ENCODE measurements at places on chromosomes 13 and 19.

GRCh38 chr13:97574926-97575325, 141.0 kb downstream of the RAP2A start:
- no peak for DNase-seq

GRCh38 chr13:48679941-48680680, 26.4 kb downstream of the CYSLTR2 start:
- DNase-seq, result no peak

- DNase-seq, result no peak
Measured at GRCh38 chr13:51874651-51875050, 12.9 kb downstream of the CCDC70 start.

DNA sequence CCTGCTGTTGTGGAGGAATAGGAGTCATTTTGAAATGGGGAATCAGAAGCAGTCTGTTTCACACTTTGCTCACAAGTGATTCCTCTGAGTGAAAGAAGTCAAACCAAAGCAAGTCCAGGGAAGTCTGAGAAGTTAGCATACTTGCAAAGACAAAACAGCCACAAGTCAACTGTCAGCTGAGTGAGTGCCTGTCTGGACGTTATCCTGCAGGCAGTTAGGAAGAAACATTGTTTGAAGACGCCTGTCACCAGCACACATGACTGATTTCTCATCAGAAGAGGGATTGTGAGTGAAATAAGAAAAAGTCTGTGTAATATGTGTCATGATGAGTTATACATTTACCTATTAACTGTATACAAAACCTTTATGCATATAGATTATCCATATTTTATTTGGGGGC, 153.5 kb downstream of the KCNRG start:
- DNase-seq, result no peak

GRCh38 chr13:40191186-40191980, 475.1 kb downstream of the FOXO1 start:
- DNase-seq, result no peak

DNA sequence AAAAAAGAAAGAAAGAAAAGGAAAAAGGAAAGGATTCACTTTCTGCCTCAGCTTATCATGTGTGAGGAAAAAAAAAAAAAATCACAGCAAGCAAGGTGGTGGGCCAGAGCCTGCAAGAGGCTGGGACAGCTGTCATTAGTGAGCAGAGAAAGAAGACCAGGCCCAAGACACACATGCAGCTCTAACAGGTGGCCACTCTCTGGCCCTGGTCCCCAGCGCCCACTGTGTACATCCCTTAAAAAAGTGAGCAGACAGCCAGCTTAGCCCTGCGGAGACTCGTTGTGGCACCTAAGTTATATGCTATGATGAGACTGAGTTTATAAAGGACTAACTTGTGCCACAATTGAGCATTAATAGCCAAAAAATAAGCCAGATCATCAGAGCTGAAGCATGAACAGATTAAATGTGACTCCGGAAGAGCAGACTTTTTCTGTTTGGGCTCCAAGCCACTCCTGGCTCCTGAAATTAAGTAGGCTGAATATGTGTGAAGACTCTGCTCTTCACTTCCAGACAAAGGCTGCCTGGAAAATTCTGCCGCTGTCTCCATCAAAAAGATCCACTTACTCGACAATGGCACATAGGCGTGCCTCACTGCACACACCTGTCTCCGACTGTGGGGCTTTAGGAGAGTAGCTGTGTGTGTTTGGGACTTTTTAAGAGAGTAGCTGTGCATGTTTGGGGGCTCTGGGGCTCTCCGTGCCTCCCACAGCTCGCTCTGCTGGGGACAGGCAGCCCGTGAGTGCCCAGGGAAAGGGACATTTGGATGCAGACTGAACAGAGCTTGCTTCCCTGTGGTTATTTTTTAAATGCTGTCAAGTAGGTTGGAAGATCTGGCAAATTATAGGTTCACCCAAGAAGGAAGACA, 55.0 kb downstream of the LATS2 start:
- no peak for DNase-seq

DNA sequence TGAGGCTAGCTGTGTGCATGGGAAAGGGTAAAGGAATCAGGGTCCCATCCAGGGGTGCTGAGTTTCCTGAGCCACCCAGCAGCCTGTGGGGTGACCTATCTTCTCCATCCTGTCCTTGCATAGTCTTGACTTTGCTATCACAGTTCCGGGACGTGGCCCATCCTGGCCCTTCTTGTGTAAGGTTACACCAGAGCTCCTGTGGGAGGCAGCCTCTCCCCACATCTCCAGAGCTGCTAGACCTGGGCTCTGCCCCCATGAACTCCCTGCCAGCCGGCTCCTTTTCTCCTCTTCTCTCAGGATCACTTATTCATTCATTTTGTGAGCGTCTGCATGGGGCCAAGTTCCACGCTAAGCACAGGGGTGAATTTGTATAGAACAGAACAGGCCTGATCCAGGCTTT, 238.9 kb downstream of the TSHZ3 start:
- no peak for DNase-seq

DNA sequence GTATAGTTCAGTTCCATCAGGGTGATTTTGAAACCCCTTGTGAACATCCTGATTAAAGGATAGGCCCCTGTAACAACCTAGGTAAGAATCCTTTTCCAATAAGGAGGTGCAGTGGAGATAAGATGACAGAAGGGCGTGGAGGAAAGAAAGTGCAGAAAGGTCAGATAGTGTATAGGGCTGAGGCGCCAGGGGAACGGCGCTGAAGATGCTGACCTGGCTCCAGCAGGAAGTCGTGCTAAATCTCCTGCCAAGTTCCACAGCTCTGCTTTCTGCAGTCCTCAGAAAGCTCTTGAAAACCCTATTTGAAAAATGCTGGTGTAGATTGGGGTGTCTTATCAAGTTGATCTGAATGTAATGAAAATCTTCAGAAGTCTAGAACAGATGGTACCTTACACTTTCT, 221.7 kb downstream of the COG6 start:
- no peak for DNase-seq

GRCh38 chr13:110387451-110388107, 80.5 kb downstream of the COL4A2 start:
- DNase-seq, result no peak

- DNase-seq, result peak; percentile 66
Measured at GRCh38 chr19:51440846-51441409, 17.3 kb downstream of the SIGLEC8 start.

GRCh38 chr19:48913114-48913889, 13.2 kb downstream of the NUCB1 start:
- DNase-seq, result no peak

GRCh38 chr13:44403461-44404056, 29.9 kb downstream of the SERP2 start:
- no peak for DNase-seq

- DNase-seq, result no peak
Measured at GRCh38 chr19:40510526-40511115, 43.8 kb downstream of the SPTBN4 start.

- no peak for DNase-seq
Measured at GRCh38 chr13:42981317-42981716, 10.7 kb downstream of the EPSTI1 start.

DNA sequence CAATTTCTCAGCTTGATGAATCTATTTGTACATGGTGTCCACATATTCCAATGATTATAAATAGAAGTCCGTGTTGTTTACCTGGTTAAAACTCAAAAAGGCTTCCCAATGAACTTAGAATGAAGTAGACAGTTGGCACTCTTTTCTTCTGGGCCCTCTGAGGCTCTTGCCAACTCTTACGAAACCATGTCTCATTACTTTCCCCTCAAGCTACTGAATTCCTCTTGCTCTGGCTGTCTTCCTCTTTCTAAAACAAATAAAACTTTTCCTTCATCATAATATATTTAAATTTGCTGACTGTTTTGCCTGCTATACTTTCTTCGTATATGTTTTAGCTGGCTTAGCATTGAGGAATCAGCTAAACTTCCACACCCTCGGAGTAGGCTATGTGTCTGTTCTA, 139.7 kb downstream of the SLITRK6 start:
- DNase-seq, result no peak

- no peak for DNase-seq
Measured at GRCh38 chr13:103156346-103156998, 90.3 kb upstream of the SLC10A2 start.

DNA sequence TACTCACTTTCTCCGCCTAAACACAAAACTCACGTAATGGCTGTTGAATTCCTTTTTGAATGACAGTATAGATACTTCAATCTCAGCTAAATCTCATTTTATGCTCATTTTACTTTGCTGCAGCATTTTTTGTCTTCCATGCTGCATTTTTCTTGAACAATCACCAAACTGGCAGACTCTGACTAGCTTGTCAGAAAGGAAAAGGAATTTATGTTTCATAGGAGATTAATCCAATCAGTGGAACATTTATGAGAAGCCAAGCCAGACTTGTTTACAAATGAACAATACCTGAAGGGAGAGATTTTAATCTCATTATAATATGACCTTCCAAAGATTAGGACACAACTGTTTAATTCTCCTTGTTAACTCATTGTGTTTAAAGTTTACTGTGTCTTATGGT, 1044.3 kb downstream of the DIAPH3 start:
- DNase-seq, result no peak

DNA sequence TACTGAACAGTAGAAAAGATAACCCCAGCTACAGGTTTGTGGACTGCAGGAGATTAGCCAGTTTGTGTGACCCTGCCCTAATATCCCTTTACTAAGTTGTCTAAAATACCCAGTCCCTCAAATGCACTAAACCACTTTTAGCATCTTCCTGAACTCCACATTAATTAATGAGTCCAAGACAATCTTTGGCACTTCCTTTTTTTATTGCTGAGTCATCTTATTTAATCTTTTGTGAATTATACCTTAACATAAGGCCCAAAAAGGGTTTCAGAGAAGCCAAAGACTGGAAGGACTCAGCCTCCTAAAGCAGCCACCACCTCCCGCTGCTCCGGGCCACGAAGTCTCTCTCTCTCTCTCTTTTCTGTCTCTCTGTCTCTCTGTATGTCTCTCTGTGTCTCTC, 48.8 kb upstream of the PDCD5 start:
- no peak for DNase-seq

DNA sequence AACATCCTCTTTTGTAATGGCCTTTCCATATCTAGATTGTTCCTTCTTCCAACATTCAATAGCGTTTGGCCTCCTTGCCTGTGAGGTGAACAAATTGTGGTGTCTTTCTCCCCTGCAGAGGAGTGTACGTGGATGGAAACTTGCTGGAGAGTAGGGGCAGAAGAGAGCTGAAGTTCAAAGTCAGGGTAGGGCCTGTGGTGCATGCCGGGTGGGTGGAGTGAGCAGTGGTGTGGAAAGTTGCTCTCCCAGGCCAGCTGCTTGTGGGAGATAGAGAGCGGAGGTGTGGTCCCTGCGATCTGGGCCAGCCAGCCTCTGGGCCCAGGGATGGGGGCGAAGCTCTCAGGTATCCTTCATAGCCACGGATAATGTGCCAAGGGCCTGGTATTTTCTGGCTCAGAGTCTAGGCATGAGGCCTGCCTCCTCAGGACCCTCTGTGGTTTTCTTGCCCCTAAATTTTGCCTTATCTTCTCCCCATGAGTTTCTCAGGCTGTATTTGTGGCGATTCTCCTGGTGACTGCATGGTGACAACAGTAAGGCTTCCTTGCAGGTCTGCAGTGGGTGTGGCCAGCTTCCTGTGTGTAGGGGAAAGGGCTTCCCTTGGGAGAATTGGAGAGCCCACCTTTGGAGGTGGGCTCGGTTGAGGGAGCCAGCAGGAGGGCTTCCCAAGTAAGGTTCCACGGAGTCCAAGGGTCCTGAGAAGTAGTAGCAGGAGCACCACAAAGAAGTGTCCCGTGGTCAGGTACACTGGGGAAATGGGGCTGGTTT, 6.7 kb downstream of the RGCC start:
- no peak for DNase-seq

GRCh38 chr19:3670796-3671679, 29.2 kb downstream of the PIP5K1C start:
- peak; percentile 28 for DNase-seq

DNA sequence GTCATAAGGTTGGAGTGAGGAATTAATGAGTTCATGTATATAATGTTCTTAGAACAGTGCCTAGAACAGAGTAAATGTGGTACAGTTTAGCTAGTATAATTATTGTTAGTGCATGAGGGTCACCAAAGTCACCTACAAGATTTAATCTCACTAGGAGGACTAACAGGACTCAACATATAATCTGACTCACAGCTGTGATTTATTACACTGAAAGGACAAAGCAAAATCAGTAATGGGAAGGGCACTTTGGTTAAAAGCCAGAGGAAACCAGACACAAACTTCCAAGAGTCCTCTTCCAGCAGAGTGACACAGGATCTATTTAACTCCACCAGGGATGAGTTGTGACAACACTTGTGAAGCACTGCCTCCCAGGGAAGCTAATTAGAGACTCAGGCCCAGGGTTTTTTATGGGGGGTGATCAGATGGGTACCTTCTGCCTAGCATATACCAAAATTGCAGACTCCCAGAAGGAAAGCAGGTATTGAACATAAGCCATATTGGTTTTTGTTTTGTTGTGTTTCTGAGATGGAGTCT, 341.2 kb upstream of the DACH1 start:
- DNase-seq, result no peak

GRCh38 chr13:87311165-87311564, 360.0 kb upstream of the SLITRK5 start:
- no peak for DNase-seq

- DNase-seq, result no peak
Measured at GRCh38 chr13:27821566-27821965, 29.3 kb downstream of the GSX1 start.

- no peak for DNase-seq
Measured at GRCh38 chr13:50626101-50626547, 217.4 kb downstream of the DLEU7 start.

DNA sequence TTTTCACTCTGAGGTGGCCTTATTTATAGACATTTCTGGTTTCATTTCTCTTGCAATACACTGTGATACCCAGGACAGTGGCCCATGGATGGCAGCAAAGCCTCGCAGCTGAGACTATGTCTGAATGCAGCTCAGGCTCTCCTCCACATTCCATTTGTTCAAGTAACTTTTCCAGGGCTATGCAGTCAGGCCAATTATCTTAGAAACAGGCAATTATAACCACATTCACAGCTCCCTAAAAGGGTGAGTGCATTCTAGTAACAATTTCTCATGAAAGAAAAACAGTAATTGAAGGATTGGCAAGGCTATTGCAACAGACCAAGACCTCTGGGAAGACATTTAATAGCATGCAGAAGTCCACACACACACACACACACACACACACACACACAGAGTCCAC, 264.0 kb downstream of the TBC1D4 start:
- DNase-seq, result no peak

Data from activated T-cell treated with anti-CD3 and anti-CD28 coated beads for 24 hours (primary cell).